ENCODE measurements at places on chromosomes 1 and 21.

DNA sequence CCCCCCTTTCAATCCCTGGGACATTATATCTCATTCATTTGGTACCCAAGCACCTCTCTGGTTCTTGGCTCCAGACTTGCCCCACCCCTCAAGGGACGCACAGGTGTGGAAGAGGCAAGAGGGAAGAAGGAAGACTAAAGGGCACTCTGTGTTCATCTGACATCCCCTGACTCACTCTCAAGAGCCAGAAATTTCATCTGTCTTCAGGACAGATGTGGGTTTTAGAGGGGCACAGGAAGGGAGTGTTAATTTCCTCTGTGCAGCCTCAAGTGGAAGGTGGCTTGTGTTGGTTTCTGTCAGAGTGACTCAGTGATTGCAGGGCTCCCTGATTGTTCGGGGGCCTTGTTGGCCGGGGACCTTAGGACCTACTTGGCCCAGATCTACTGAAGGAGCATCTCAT is 2.4 kb downstream of the C2CD4D start:
- no peak for DNase-seq

DNA sequence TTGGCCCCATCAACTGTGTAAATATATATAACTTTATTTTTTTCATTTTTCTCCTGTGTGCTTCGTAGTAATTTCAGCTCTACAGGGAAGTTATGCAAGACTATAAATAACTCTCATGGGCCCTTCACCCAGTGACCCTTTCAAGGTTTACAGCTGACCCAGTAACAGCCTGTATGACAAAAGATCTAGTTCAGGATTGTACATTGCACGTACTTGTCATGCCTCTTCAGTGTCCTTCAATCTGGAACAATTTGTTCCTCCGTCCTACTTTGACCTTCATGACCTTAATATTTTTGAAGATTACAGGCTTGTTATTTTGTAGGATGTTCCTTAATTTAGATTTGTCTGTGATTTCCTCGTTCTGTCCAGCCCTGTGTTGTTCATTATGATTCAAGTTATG is 40.5 kb downstream of the BRINP2 start:
- peak; percentile 49 for DNase-seq

DNA sequence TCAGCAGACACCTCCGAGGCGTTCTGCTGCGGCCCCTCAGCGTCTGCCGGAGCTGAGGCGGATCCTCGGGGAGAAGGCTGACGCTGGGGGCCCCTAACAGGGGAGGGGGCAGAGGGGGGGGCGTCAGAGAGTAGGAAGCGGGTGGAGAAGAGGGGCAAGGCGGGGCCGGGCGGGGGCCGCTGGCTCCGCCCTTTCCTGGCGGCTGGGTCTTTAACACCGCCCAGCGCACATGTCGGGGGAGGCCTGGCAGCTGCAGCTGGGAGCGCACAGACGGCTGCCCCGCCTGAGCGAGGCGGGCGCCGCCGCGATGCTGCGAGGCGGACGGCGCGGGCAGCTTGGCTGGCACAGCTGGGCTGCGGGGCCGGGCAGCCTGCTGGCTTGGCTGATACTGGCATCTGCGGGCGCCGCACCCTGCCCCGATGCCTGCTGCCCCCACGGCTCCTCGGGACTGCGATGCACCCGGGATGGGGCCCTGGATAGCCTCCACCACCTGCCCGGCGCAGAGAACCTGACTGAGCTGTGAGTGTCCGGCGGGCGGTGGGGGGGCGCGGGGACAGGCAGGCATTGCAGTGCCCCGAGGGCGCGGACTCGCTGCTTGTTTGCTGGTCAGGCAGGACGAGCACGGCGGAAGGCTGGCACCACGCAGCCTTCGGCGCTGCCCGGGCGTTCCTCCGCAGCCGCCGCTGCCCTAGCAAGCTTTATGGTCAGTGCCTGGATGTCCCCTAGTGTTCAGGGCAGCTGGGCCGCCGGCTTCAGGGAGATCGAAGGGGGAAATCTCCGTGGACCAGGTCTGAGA is at the start of gene NTRK1:
NTRK1 (plus strand) TSS at position 238 of the 796 bp plus-strand sequence; CDS start at position 308, 70 bp downstream.
- DNase-seq = peak; percentile 64

DNA sequence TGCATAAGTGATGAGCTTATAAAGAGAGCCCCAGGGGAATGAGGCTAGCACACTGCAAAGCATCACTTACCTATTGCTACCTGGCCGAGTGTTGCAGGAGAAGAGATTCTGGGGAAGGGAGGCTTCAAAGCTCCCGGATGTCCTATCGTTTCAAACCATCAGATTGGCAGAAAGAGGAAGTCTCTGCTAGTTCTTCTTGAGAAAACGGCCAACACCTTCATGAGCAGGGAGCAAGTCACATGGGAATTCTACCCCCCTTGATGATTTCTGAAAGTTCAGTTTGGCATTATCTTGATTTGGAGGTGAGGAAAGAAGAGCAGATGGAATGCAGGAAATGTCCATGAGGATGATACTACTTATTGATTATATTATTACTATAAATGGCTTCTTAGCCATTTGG is 16.2 kb downstream of the SYF2 start:
- DNase-seq = no peak

DNA sequence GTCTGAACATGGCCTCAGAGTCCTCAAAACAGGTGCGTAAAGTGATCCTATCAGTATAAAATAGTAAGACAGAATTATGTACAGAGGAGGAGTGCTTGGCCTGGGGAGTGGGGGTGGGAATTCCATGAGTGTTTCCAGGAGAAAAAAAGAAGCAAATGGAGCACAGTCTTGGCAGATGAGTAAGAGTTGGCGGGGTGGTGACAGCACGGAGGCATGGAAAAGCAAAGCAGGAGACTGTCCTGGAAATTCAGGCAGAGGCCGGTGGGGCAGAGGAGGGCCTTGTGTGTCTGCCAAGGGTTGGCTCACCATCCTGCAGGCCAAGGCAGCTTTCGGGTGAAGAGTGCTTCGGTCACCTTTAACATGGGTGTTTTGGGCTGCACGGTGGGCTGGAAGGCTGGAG is 63.4 kb downstream of the OPTC start:
- peak; percentile 93 for DNase-seq

- no peak for DNase-seq
Observed at GRCh38 chr21:24023402-24023801, 1583.9 kb downstream of the MRPL39 start.

GRCh38 chr1:170562646-170563338 is 30.8 kb downstream of the GORAB start:
- DNase-seq = peak; percentile 91

DNA sequence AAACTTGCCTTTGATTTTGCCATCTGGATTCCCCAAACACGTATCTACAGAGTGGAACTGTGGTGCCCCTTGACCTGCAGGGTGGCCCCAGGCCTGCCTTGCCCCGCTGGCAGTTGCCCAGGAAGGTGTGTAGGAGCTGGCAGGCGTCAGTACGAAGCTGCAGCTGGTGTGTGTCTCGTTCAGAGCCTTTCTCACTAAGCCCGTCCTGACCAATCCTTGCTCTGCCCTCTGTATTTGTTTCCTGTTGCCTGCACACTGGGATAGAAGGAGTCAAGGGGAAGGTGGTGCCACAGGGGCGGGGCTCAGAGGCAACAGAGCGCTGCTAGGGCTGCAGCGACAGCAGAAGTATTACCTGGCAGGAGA is 5.2 kb upstream of the VSIG8 start:
- DNase-seq = no peak

DNA sequence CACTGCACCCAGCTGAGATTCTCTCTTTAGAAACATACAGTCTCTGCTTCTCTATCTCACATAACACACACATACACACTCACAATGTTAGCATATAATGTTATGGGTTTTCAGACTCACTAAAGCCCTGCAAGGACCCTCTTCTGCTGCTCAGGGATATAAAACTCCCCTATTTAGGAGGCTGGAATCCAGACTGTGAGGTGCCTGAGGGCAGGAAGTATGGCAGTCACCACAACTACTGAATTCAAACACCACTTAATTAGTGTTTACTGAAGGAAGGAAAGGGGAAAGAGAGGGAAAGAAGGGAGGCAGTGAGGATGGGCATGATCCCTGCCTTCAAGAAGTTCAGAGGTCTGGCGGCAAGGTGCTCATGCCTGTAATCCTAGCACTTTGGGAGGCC is 7.8 kb upstream of the CDK18 start:
- DNase-seq = no peak

- no peak for DNase-seq
Observed at GRCh38 chr1:34280509-34280908, 103.8 kb downstream of the C1orf94 start.

- DNase-seq = peak; percentile 30
Observed at GRCh38 chr1:101002551-101002950, 23.0 kb downstream of the DPH5 start.

GRCh38 chr1:216523449-216524190 is 100.4 kb upstream of the USH2A start:
- peak; percentile 63 for DNase-seq

- no peak for DNase-seq
Observed at GRCh38 chr1:169615803-169616202, 14.1 kb downstream of the SELP start.

GRCh38 chr1:173038875-173039554 is 11.7 kb downstream of the TNFSF18 start:
- no peak for DNase-seq

GRCh38 chr1:32817815-32818786 is 648 bp downstream of the S100PBP start:
- DNase-seq = peak; percentile 74

- no peak for DNase-seq
Observed at GRCh38 chr1:200252531-200252930, 157.3 kb downstream of the ZNF281 start.

GRCh38 chr1:65431111-65431705 is 10.7 kb downstream of the LEPR start:
- peak; percentile 65 for DNase-seq

- no peak for DNase-seq
Observed at GRCh38 chr1:40712405-40712944, 21.0 kb downstream of the NFYC start.

- peak; percentile 97 for DNase-seq
Observed at GRCh38 chr1:224565186-224565585, 50.9 kb upstream of the CNIH3 start.

DNA sequence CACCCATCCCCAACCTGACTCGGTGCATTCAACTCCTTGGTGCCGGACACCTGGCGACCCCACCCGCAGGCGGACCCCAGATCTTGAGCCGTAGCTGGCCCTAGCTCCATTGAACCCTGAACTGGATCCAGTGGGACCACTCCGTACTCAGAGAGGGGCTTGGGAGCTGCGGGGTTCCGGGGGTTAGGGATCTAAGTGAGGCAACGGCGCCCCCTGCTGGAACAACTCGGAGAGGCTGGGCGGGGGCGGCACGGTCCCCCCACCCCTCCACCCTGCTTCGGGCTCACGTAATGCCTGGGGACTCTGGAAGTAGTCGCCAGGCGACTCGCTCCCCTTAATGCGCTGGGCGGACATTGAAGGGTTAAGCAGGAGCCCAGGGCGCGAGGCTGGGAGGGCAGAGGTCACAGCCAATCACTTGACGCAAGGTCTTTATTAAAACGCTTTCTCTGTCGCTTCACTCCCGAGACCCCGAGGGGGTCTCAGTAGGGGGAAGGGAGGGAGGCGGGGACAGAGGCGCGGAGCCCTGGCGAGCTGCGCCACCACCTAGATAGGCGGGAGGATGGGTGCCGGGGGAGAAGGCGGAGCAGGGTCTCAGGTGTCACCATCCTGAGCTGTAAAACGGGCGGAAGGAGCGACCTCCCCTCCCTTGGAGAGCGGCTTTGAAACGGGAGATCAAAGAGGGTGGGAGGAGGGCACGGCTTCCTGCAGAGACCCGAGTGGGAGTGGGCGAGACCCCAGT is 704 bp upstream of the CRABP2 start:
- DNase-seq = peak; percentile 51

Data from foreskin fibroblast (primary cell).